ENCODE measurements at places on chromosomes 7 and 10.

DNA sequence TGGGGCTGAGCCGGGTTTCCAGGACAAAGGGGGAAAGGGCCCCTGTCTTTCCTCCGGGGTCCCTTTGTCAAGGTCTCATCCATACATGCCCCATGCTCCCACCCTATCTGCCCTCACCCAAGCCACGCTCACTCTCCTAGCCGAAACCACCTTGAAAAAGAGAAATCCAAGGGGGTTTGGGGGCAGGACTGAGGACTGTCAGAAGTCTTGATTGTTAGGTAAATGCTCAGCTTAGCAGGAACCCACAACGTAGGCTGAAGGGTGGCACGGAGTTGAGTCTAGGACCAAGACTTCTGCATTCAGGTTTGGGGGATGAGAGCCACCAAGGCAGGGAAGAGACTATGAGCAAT is 719 bp upstream of the PGAM2 start:
- DNase-seq: no peak

GRCh38 chr7:33837356-33837851 is 67.9 kb upstream of the BMPER start:
- no peak for DNase-seq

GRCh38 chr10:63518690-63519288 is 2.4 kb upstream of the REEP3 start:
- DNase-seq: no peak

DNA sequence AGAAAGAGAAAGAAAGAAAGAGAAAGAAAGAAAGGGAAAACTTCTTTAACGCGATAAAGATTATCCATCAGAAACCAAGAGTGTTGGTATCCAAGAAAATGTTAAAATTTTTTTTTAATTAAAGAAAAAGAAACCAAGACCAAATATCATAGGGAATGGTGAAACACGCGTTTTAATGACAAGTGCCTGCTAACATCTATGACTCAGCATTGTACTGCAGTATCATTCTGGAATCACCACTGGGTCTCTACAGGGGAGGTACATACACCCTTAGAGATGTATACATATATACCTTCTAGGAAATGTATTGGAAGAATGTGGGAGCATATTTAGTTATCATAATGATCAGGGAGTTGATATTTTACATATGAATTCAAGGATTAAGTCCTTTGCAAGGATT is 32.1 kb upstream of the PIK3AP1 start:
- no peak for DNase-seq

GRCh38 chr10:50561816-50562215 is 61.9 kb downstream of the SGMS1 start:
- no peak for DNase-seq

DNA sequence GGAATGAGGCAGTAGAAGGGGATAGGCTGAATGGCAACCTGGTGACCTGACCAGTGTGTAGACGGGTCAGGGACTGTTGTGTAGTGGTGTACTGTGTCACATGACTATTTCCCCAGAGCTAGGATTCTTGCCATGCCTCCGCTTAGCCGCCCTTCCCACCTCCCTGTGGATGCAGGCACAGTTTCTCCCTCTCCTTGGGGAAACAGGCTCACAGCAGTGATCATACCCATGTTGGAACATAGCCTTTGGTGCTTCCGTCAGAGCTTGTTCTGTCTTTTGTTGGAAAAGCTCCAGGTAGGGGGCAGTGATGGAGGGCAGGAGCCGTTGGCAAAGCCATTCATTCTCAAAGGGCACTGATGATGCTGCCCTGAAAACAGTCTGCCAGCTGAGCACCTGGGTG is 44.3 kb downstream of the OGDH start:
- DNase-seq: no peak

GRCh38 chr7:8710124-8710523 is 276.7 kb downstream of the NXPH1 start:
- no peak for DNase-seq

- DNase-seq: no peak
Measured at GRCh38 chr10:70830164-70830563, 14.4 kb downstream of the SGPL1 start.

DNA sequence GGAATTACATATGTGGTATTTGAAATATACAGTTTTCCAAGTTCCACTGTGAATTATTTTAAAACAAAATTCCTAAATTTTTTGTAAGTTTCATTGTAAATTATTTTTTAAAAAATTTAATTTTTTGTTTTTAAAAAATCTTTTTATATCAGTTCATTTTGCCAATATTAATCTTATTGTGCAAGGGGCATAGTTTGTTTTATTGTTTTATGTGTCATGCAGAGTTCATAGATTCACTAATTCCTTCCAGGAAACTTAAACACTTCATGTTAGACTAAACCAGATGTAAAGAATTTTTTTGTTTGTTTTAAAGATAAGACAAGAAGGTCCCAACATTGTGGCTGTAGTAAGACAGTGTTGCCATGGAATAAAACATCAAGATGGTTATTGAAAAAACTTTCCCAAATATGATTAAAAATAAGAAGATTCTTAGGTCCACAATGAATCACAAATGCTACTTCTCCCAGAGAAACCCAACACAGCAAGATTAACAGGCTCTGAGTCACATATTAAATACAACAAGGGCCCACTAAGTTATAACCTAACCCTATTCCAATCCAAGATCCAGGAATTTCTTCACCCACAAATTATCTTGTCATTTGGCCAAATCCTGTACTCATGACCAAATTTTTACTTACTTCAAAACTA is 464.7 kb upstream of the IGFBP3 start:
- DNase-seq: no peak

DNA sequence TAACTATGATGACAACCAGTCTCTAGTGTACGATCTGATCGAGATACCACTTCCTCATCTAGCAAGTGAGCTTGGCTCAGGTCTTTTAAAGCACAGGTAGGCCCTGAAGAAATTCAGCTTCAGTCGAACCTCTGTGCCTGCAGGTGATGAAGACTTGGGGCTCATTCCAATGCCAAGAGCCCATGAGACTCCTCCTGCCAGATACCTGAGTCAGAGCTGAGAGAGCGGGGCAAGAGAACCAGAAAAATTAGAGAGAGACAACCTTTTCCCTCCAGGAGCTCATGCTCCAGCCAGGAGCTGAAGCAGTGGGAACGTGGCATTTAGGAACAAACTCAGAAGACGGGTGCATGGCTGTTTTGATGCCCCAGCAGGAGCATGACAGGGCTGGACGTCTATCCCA is 232.7 kb downstream of the FANK1 start:
- DNase-seq: no peak

GRCh38 chr10:44647473-44647872 is 262.6 kb upstream of the CXCL12 start:
- DNase-seq: no peak

GRCh38 chr7:135248546-135248945 is 14.9 kb downstream of the STRA8 start:
- DNase-seq: no peak

DNA sequence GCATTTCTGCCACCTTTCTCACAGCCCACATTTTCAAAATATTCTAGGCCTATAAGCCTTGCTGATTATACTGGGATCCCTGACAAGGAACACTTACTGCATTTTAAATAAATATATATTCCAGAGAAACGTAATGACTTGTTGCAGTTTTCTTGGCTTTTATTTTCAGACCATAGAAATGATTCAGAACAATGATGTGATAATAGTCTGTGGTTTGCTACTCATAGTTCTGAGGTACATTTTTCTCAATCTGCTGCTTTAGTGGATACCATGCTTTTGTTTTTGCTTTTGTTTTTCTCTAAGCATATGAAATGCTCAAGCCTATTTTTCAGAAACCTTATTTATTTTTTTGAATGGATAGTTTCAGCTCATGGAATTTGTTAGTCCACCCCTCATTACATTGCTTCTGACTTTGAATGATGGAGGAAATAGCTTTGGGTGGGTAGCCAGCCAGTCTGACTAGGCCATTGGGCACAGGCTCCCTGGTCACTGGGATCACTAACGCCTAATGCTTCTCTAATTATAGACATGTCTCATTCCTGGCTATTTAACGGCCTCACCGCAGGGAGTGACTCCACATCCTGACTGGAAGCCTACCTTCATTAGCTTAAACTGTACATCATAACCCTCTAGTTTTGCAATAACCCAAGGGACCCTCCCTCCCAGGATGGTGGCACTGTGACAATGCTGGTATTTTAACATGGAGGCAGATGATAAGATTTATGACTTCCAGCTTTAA is 66.1 kb downstream of the MBL2 start:
- no peak for DNase-seq

DNA sequence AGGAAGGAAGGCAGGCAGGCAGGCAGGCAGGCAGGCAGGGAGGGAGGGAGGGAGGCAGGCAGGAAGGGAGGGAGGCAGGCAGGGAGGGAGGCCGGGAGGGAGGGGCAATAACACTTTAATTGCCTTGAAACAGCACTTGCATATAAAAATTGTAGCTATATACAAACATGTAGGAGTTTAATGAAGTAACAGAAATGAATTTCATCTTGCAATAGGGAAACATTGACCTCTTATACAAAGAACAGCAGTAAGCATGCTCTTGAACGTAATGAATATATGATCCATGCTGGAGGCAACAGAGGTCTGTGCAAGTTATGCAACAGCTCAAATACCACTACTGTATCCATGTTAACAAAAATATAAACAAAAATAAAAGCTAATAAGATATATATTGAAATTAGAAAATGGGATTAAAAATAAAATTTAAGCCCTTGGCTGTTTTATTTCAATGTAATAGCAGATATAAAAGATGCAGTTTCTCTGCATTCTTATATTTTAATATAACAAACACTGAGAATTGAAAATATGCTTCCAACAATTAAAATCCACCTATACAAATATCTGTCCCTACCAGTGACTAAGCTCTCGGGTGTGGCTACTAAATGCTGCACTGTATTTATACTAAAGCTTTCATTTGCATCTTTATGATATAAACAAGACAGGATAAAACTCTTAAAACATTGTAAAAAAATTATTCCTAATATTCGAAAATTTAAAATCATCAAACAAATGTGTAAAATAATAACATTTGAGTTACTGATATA is 50.3 kb downstream of the CACNA2D1 start:
- no peak for DNase-seq

GRCh38 chr10:60722623-60723022 is 55.7 kb upstream of the CDK1 start:
- DNase-seq: no peak

DNA sequence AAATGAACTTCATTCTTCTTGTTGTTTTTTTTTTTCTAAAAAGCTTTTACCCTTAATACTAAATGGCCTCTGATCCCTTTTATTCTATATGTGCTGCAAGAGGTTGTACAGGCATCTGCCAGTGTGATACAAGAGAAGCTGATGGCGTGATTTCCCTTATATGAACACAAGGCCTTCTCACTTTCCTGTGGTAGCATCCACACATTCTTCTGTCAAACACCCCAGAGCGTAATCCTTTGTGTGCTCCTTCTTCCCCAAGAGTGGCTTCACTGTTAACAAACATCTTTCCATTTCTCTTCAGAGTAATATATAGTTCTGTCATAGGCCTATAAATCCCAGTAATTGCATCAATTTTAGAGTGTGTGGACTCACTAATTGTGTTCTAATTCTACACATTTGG is 86.3 kb upstream of the CAPZA2 start:
- no peak for DNase-seq

DNA sequence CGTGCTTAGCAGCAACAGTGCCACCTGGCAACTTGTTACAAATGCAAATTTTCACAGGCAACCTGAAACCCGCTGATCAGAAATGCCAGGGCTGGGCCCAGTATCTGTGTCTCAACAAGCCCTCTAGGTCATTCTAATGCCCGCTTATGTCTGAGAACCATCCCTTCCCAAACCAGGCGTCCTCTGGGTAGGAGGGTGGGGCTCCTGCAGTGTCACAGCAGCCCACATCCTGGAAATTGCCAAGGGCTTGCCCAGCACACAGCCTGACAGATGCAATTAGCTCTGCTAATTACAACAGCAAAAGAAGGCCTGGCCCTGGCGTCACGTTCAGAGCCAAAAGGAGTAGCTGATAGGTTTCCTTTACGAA is 15.9 kb downstream of the ITPRIP start:
- peak; percentile 39 for DNase-seq

DNA sequence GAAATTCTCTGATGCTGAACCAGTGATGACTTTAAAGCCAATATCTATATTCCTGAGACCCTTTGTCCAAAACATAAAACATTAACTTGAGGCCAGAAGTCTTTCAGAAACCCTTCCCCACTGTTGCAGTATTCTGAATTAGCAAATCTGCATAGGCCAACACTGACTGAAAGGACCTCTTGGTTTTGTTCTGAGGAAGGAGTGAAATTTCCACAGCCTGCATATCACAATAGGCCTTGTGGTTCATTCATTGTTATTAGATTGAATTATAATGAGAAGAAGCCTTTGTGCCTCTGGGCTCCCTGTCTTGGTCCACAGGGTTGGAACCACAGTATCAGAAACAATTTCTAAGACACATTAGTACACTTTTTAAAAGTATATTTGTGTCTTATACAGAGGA is 90.3 kb downstream of the CCNY start:
- DNase-seq: no peak

GRCh38 chr7:154484943-154485342 is 432.7 kb downstream of the DPP6 start:
- DNase-seq: no peak

DNA sequence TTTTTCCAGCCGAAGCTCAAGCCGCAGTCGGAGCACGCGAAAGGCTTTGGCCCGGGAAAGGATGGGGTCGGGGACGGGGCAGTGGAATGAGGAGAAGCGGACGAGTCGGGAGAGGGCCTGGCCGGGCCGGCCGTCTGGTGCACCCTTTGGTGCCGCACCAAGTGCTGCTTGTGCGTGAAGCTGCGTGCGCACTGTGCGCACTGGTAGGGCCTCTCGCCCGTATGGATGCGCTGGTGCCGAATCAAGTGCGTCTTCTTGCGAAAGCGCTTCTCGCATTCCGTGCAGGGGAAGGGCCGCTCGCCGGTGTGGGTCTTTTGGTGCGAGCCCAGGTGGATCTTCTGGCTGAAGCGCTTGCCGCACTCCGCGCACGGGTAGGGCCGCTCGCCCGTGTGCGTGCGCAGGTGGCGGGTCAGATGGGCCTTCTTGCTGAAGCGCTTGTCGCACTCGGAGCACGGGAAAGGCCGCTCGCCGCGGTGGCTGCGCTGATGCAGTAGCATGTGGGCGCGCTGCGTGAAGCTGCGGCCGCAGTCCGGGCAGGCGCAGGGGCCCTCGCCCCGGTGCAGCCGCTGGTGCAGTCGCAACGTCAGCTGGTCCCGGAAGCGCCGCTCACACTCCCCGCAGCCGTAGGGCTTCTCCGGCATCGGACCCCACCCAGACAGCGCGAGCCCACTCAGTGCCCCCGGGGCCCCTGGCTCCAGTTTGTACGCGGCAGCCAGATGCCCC is 7.8 kb downstream of the ZNF467 start:
- no peak for DNase-seq

GRCh38 chr10:70903262-70903921 is 15.0 kb upstream of the PCBD1 start:
- peak; percentile 22 for DNase-seq

- no peak for DNase-seq
Measured at GRCh38 chr7:44347546-44348114, 22.2 kb upstream of the CAMK2B start.

DNA sequence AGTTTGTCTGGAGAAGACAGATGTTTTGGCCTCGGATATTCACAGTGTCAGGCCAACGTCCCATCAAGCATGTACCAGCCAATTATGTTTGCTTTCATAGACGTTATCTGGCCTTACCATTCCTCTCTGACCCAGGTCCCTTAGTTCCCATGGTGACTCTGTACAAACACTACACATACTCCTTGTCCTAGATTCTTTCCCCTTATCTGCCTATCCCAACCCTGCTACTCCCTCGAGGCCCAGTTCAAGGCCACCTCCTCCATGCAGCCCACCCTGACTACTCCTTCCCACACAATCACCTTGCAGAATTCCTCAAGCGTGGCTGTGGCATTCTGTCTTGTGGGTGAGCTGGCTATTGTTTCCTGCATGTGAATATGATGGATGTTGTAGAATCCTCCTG is 155.2 kb downstream of the PRKAG2 start:
- DNase-seq: no peak
